ENCODE measurements at places on chromosomes 13 and 19. TPM values are rescaled to one million over a fixed set of nuclear protein-coding genes. Genes with fewer than 3 reads are reported as not detected.

DNA sequence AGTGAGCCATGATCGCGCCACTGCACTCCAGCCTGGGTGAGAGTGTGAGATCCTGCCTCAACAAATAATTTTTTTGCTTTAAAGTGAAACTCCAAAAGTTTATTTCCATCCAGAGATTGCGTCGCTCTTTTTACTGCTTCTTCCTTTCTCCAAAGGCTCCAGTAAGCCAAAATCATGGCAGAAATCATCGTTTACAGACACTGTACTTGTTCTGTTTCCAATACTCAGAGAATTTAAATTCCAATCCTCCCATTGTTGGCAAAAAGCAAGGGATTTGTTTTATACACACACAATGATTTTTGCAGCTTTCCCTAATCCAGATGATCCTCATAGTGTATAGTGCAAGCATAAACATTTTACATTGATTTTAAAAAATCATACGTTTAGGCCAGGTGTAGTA, 15.3 kb downstream of the FBXO27 start:
- no peak for DNase-seq

PRR36 gene
- polyA plus RNA-seq: not detected

GRCh38 chr19:21622920-21623319, 117.5 kb downstream of the ZNF429 start:
- no peak for DNase-seq

DNA sequence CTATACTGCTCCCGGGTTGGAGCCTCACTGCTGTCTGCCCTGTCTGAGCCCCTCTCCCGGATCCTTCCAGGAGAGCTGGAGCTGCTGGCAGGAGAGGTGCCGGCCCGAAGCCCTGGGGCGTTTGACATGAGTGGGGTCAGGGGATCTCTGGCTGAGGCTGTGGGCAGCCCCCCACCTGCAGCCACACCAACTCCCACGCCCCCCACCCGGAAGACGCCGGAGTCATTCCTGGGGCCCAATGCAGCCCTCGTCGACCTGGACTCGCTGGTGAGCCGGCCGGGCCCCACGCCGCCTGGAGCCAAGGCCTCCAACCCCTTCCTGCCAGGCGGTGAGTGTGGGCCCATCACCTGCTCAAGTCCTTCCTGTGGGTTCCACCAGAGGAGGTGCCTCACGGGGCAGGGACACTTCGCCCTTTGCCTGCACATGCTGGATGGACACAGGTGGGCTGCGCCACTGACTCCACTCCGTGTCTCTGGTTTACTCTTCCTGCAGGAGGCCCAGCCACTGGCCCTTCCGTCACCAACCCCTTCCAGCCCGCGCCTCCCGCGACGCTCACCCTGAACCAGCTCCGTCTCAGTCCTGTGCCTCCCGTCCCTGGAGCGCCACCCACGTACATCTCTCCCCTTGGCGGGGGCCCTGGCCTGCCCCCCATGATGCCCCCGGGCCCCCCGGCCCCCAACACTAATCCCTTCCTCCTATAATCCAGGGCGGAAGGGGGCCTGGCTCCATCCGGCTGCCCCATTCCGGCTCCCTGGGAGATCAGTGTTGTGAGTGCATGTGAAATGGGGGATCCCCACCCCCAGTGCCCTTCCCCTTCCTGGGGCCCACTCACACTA, 19.8 kb downstream of the EPN1 start:
- no peak for DNase-seq

- DNase-seq: no peak
Measured at GRCh38 chr13:71124230-71124629, 742.8 kb downstream of the DACH1 start.

DNA sequence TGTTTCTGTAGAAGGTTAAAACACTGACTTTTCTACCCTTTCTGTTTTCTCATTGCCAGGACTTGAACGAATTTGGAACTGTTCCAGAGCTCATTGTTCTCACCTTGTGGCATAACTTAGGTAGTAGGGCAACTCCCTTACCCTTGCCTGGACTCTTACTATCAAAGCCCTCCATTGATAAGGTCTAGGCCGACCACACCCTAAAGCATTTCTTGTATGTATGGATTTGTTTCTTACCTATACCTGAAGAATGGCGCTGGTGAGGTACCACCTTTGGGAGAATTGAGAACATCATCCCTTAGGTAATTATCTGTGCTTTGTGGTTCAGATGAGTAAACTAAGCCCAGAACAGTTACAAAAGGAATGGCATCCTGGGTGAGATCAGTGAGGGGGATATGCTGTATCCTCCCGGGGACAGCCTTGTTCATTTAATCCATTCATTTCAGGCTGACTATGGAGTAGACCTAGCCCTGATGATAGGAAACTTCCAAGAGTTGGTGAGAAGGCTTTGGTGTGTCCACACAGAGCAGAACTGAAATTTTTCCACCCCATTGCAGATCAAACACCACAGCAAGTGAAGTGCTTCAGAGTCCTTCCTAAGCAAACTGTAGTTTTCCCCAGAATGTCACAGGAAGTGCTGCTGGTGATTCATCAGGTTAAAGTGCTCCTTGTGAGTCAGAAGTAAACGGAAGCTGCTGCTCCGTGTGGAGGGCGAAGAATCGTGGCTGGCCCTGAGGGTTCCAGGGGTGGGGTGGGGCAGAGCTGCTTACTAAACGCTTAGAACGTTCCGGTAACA, 113.0 kb downstream of the TEX26 start:
- no peak for DNase-seq
